Subcutaneous preadipocyte (primary cell): ENCODE measurements at places on chromosomes 16 and 17. TPM values are rescaled to one million over a fixed set of nuclear protein-coding genes. Genes with fewer than 3 reads are reported as not detected.

The HSD17B2 gene
- total RNA-seq = not detected in 2 replicates

The ARMC7 gene
- total RNA-seq = 2.9 and 3.7 TPM in 2 replicates

The KRTAP9-6 gene
- total RNA-seq = not detected in 2 replicates

The KRTAP16-1 gene
- not detected in 2 replicates for total RNA-seq

The KRTAP4-1 gene
- total RNA-seq = not detected in 2 replicates

The LIMD2 gene
- total RNA-seq = 1.8 and 4.7 TPM in 2 replicates

The SLC35G6 gene
- not detected in 2 replicates for total RNA-seq

The SYT17 gene
- 0.20 and 0.37 TPM in 2 replicates for total RNA-seq

The RAP1GAP2 gene
- 3.3 and 5.3 TPM in 2 replicates for total RNA-seq

The PRSS8 gene
- not detected in 2 replicates for total RNA-seq

The LYRM9 gene
- 2.3 and 5.9 TPM in 2 replicates for total RNA-seq

The SSTR5 gene
- total RNA-seq = not detected in 2 replicates

The TEX19 gene
- under 0.01 TPM in 1 of 2 replicates, not detected in the other for total RNA-seq

The OTOP2 gene
- total RNA-seq = not detected in 2 replicates

The ZPBP2 gene
- not detected in 2 replicates for total RNA-seq

The NUBP1 gene
- total RNA-seq = 14.3 and 14.5 TPM in 2 replicates

The YPEL3 gene
- 6.6 and 9.2 TPM in 2 replicates for total RNA-seq

The LPO gene
- not detected in 2 replicates for total RNA-seq

The KRTAP2-3 gene
- total RNA-seq = not detected in 2 replicates

The PRKCB gene
- total RNA-seq = under 0.01 TPM in 1 of 2 replicates, not detected in the other

The IL17C gene
- not detected in 2 replicates for total RNA-seq

The FBXW10B gene
- 0.73 and 2.2 TPM in 2 replicates for total RNA-seq

The KRT222 gene
- total RNA-seq = 0.20 and 0.37 TPM in 2 replicates

The MYADML2 gene
- total RNA-seq = not detected in 2 replicates

The USP32 gene
- 52.5 and 73.7 TPM in 2 replicates for total RNA-seq

The TBC1D3 gene
- total RNA-seq = 0.98 TPM in 1 of 2 replicates, not detected in the other

The AANAT gene
- under 0.01 TPM in 1 of 2 replicates, not detected in the other for total RNA-seq

The KRT12 gene
- total RNA-seq = not detected in 2 replicates

The CDC6 gene
- 16.9 and 39.5 TPM in 2 replicates for total RNA-seq

The CDRT15 gene
- not detected in 2 replicates for total RNA-seq

The KRT27 gene
- total RNA-seq = not detected in 2 replicates

The KIF18B gene
- 5.9 and 13.5 TPM in 2 replicates for total RNA-seq

The TERB1 gene
- not detected in 2 replicates for total RNA-seq

The GPR179 gene
- total RNA-seq = under 0.01 TPM in 1 of 2 replicates, not detected in the other

The SLC43A2 gene
- total RNA-seq = 2.2 and 3.3 TPM in 2 replicates

The KCNH6 gene
- not detected in 2 replicates for total RNA-seq

The SNAI3 gene
- total RNA-seq = not detected in 2 replicates

The C16orf96 gene
- total RNA-seq = not detected in 2 replicates

The MT1A gene
- total RNA-seq = 11.1 and 17.6 TPM in 2 replicates

The TBC1D3E gene
- not detected in 2 replicates for total RNA-seq

The VASN gene
- total RNA-seq = 156 and 170 TPM in 2 replicates

The ACE gene
- total RNA-seq = 49.5 and 61.7 TPM in 2 replicates

The KRTAP4-3 gene
- total RNA-seq = not detected in 2 replicates

The CDK5R1 gene
- 0.73 and 0.78 TPM in 2 replicates for total RNA-seq

The WNT9B gene
- not detected in 2 replicates for total RNA-seq

The KRTAP17-1 gene
- total RNA-seq = not detected in 2 replicates

The PROCA1 gene
- total RNA-seq = 1.4 and 1.8 TPM in 2 replicates

The SRL gene
- not detected in 2 replicates for total RNA-seq

The TBC1D26 gene
- not detected in 2 replicates for total RNA-seq

The TNS4 gene
- under 0.01 TPM in 1 of 2 replicates, not detected in the other for total RNA-seq

The MYOCD gene
- total RNA-seq = not detected in 2 replicates

The ABCC11 gene
- under 0.01 and 0.39 TPM in 2 replicates for total RNA-seq

The ABCA9 gene
- total RNA-seq = 22.7 and 47.8 TPM in 2 replicates

The TNP2 gene
- not detected in 2 replicates for total RNA-seq

The HCRT gene
- not detected in 2 replicates for total RNA-seq

The IRX5 gene
- total RNA-seq = 1.5 and 5.3 TPM in 2 replicates

The KRT26 gene
- not detected in 2 replicates for total RNA-seq
